Muscle of leg (tissue), 16 donors: ENCODE measurements at places on chromosomes 16 and 17. TPM values are rescaled to one million over a fixed set of nuclear protein-coding genes. Genes with fewer than 3 reads are reported as not detected.

DBNDD1 gene
- total RNA-seq = 2.7 TPM

CLEC18A gene
- 0.44 TPM for total RNA-seq

ADCY9 gene
- total RNA-seq = 9.5 TPM

RAMP2 gene
- 35.9 TPM for total RNA-seq

PYY gene
- total RNA-seq = not detected

SPATA22 gene
- 0.40 TPM for total RNA-seq
